B cell (primary cell): ENCODE measurements at places on chromosomes 5 and 9. TPM values are rescaled to one million over a fixed set of nuclear protein-coding genes. Genes with fewer than 3 reads are reported as not detected.

Gene CDH18
- total RNA-seq: not detected in 2 replicates

GRCh38 chr9:132762896-132763295, 92.6 kb downstream of the GTF3C4 start:
- DNase-seq: no peak
- H3K4me3 ChIP-seq: no peak overlapping the region
- no peaks in the 10 kb centered on the region for H3K4me1 ChIP-seq
- H3K36me3 ChIP-seq: no peaks in the 10 kb centered on the region

Gene PCDHGA8
- 1.2 and 1.3 TPM in 2 replicates for total RNA-seq

Gene SLC6A3
- total RNA-seq: 0.15 and 0.24 TPM in 2 replicates

DNA sequence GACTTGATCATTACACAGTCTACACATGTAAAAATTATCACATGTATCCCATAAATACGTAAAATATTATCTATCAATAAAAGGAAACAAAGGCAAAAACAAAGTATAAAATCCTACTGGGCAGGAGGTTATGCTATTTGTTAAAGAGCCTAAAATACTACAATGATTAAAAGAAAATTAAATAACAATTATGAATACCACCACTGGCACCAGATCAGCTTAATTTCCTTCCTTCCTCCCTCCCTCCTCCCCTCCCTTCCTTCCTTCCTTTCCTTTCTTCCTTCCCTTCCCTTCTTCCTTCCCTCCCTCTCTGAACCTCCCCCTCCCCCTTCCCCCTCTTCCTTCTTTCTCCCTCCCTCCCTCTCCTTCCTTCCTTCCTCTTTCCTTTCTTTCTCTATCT, 127.3 kb downstream of the HOMER1 start:
- no peak overlapping the region for H3K27ac ChIP-seq
- H3K27me3 ChIP-seq: no peaks in the 10 kb centered on the region
- no peaks in the 10 kb centered on the region for H3K4me1 ChIP-seq
- no peak for DNase-seq
- H3K36me3 ChIP-seq: no peaks in the 10 kb centered on the region

Gene TMEFF1
- total RNA-seq: not detected in 2 replicates

GRCh38 chr9:91655215-91655614, 231.6 kb upstream of the NFIL3 start:
- H3K27me3 ChIP-seq: no peaks in the 10 kb centered on the region
- no peak overlapping the region for H3K27ac ChIP-seq
- no peak for DNase-seq
- no peaks in the 10 kb centered on the region for H3K4me1 ChIP-seq
- H3K4me3 ChIP-seq: no peak overlapping the region

GRCh38 chr5:51487952-51488351, 104.7 kb downstream of the ISL1 start:
- no peak overlapping the region for H3K4me3 ChIP-seq
- no peak for DNase-seq
- H3K27ac ChIP-seq: no peak overlapping the region
- H3K36me3 ChIP-seq: no peaks in the 10 kb centered on the region
- H3K4me1 ChIP-seq: no peaks in the 10 kb centered on the region

- H3K36me3 ChIP-seq: no peaks in the 10 kb centered on the region
- H3K27me3 ChIP-seq: no peaks in the 10 kb centered on the region
- DNase-seq: no peak
These were observed 58.2 kb downstream of the ZNF354C start for GRCh38 chr5:179118338-179118737.

Gene FBP1
- 2.8 and 3.4 TPM in 2 replicates for total RNA-seq

GRCh38 chr9:91162311-91162710, 199.4 kb downstream of the AUH start:
- no peak overlapping the region for H3K4me3 ChIP-seq
- H3K36me3 ChIP-seq: no peaks in the 10 kb centered on the region
- no peaks in the 10 kb centered on the region for H3K27me3 ChIP-seq
- no peak for DNase-seq
- peaks cover 33% of the 10 kb centered on the region for H3K4me1 ChIP-seq

DNA sequence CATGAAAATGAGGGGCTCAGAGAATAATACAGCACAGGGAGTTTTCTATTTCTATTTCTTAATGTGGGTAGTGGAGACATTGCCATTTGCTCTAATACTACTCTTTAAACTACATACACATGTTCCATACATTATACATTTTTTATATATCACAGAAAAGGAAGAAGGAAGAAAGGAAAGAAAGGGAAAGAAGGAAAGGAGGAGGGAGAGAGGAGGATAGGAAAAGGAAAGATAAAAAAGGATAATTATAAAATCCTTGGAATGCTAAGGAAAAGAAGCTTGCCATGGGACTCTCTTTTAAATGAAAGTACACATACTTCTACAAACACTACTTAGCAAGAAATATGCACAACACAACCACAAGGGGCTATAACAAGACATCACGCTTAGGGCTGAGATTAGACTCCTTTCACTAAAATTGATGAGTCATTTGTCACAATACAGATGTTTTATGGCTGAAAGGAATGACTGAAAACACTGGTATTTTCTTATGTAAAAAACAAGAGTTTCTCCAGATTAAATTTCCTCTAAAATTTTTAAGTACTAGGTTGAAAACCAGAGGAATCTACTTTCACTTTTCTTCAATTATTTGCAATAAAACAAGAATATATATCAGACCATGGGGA, 219.8 kb downstream of the ARL15 start:
- DNase-seq: no peak
- H3K27me3 ChIP-seq: no peaks in the 10 kb centered on the region
- H3K4me1 ChIP-seq: peaks cover 10% of the 10 kb centered on the region

Gene SLC36A3
- total RNA-seq: not detected in 2 replicates

- H3K27me3 ChIP-seq: no peaks in the 10 kb centered on the region
- no peaks in the 10 kb centered on the region for H3K4me1 ChIP-seq
These were observed 58.3 kb downstream of the MFAP3 start for GRCh38 chr5:154097031-154097430.

GRCh38 chr9:100554935-100555401, 22.9 kb upstream of the CAVIN4 start:
- H3K27me3 ChIP-seq: no peaks in the 10 kb centered on the region
- H3K27ac ChIP-seq: no peak overlapping the region
- H3K4me3 ChIP-seq: no peak overlapping the region
- DNase-seq: no peak

GRCh38 chr9:16571127-16571802, 299.2 kb downstream of the BNC2 start:
- no peaks in the 10 kb centered on the region for H3K4me1 ChIP-seq
- H3K36me3 ChIP-seq: no peaks in the 10 kb centered on the region
- H3K27me3 ChIP-seq: no peaks in the 10 kb centered on the region
- no peak overlapping the region for H3K27ac ChIP-seq
- no peak for DNase-seq
- H3K4me3 ChIP-seq: no peak overlapping the region

DNA sequence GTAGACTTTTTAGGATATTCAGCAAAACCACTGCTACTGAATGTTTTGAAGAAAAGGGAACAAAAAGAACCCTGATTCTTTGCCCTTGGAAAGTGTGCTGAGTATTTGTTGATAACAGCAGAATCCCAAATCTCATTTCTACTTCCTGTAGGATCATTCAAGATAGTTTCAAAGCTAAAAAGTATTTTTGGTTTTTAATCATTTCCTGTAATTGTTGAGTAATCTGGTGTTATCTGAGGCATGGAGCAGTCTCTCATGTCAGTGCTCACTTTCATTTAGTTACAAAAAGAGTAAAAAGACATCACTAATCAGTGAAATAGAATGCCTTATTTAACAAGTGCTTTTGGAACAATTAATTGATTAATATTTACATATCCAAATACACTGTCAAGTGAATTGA, 56.1 kb downstream of the ITGA2 start:
- no peak for DNase-seq
- H3K4me1 ChIP-seq: peaks cover 5% of the 10 kb centered on the region
- no peaks in the 10 kb centered on the region for H3K36me3 ChIP-seq
- no peak overlapping the region for H3K4me3 ChIP-seq
- H3K27me3 ChIP-seq: peaks cover 6% of the 10 kb centered on the region

Gene N4BP3
- total RNA-seq: 47.2 and 48.7 TPM in 2 replicates

- H3K36me3 ChIP-seq: no peaks in the 10 kb centered on the region
- H3K4me3 ChIP-seq: no peak overlapping the region
- no peaks in the 10 kb centered on the region for H3K27me3 ChIP-seq
- no peak for DNase-seq
- H3K27ac ChIP-seq: no peak overlapping the region
These were observed 317.9 kb upstream of the MEF2C start for GRCh38 chr5:89200899-89201298.

Gene FOXD1
- total RNA-seq: 0.44 and 0.49 TPM in 2 replicates

- H3K4me1 ChIP-seq: no peaks in the 10 kb centered on the region
- no peak for DNase-seq
- no peaks in the 10 kb centered on the region for H3K36me3 ChIP-seq
- H3K4me3 ChIP-seq: no peak overlapping the region
- no peaks in the 10 kb centered on the region for H3K27me3 ChIP-seq
These were observed 247.5 kb downstream of the ADAMTSL1 start for GRCh38 chr9:18721267-18721994.

DNA sequence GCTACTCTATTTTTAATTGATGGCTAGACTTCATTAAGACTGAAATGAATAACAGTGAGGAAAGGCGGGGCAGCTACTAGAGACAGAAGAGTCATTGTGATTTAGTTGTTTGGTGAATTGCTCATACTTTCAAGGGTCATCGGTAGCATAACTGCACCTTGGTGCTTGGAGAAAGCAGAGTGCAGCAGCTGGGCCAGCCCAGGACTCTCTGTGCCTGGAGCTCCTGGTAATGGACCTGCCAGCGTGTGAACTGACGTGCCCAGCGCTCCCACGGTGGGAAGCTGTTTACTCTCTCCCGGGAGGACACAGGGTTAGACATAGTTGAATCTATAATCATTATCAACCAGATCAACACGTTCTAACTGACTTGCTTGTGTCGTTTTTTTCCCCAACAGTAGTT, 42.9 kb downstream of the LURAP1L start:
- no peak for DNase-seq
- no peaks in the 10 kb centered on the region for H3K36me3 ChIP-seq
- no peaks in the 10 kb centered on the region for H3K27me3 ChIP-seq
- H3K27ac ChIP-seq: no peak overlapping the region

Gene APC
- total RNA-seq: 55.8 and 60.3 TPM in 2 replicates

- DNase-seq: no peak
- no peaks in the 10 kb centered on the region for H3K36me3 ChIP-seq
- peaks cover 18% of the 10 kb centered on the region for H3K4me1 ChIP-seq
- H3K27ac ChIP-seq: no peak overlapping the region
- H3K27me3 ChIP-seq: peaks cover 17% of the 10 kb centered on the region
These were observed 2.4 kb downstream of the MAP1B start for GRCh38 chr5:72109625-72110024.

DNA sequence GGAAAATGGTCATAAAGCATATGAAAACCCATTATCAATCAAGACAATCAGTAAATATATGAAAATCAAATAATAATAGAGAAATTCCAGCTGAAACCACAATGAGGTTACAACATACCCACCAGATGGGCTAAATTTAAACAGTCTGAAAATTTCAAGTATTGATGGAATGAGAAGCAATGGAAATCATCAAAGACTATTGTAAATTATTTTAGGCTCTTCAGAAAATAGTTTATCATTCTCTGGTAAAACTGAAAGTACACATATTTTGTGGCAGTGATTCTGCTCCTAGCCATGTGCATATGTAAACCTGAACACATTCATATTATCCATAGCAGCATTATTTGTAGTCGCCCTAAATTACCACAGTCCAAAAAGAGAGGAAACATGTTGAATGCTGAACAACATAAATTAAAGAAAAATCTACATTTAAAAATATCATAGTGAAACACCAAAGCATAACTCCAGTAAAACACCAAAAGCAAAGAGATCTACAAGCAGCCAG, 215.3 kb downstream of the PRELID2 start:
- DNase-seq: no peak
- no peak overlapping the region for H3K4me3 ChIP-seq
- no peaks in the 10 kb centered on the region for H3K4me1 ChIP-seq
- no peaks in the 10 kb centered on the region for H3K27me3 ChIP-seq

Gene UTP15
- total RNA-seq: 25.3 and 29.9 TPM in 2 replicates

Gene LPAR1
- total RNA-seq: not detected in 2 replicates

Gene OBP2A
- total RNA-seq: not detected in 2 replicates
